ENCODE measurements at places on chromosomes 16 and 17. TPM values are rescaled to one million over a fixed set of nuclear protein-coding genes. Genes with fewer than 3 reads are reported as not detected.

DNA sequence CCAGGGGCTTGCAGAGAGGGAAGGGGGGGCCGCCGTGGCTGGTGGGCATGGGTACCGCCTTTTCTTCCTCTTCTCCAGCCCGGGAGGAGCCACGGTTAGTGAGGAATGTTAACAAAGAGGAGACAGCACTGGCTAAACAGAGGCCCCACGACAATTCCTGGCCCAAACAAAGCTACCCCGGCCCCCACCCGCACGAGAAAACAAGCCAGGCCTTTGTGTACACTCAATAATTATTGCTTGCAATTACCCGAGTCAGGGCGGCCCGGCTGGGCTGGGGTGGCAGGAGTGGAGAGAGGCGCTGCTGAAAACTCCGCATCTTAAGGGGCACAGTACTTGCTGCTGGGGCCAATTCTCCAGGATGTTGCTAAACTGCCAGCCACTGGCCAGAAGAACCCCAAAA is 56.4 kb downstream of the IRX5 start:
- no peak overlapping the region for H3K4me3 ChIP-seq
- H3K27ac ChIP-seq = no peak overlapping the region
- H3K36me3 ChIP-seq = no peaks in the 10 kb centered on the region
- H3K27me3 ChIP-seq = no peaks in the 10 kb centered on the region

Gene CPPED1
- total RNA-seq = 7.5 TPM

GRCh38 chr17:5179003-5179402 is 12.7 kb downstream of the ZNF594 start:
- H3K4me3 ChIP-seq = no peak overlapping the region
- H3K36me3 ChIP-seq = peaks cover 47% of the 10 kb centered on the region
- no peak for DNase-seq
- H3K4me1 ChIP-seq = no peaks in the 10 kb centered on the region
- no peak overlapping the region for H3K27ac ChIP-seq
- peaks cover 5% of the 10 kb centered on the region for H3K27me3 ChIP-seq

Gene WIPF2
- 9.2 TPM for total RNA-seq

- H3K27ac ChIP-seq = peak overlapping the region; percentile 26
- peak; percentile 96 for DNase-seq
- no peak overlapping the region for H3K4me3 ChIP-seq
- no peaks in the 10 kb centered on the region for H3K27me3 ChIP-seq
These were observed 4.3 kb downstream of the KAT2A start for GRCh38 chr17:42116705-42117396.

- no peak overlapping the region for H3K4me3 ChIP-seq
- H3K4me1 ChIP-seq = no peaks in the 10 kb centered on the region
- no peak for DNase-seq
- H3K27me3 ChIP-seq = no peaks in the 10 kb centered on the region
These were observed 183.1 kb downstream of the SALL1 start for GRCh38 chr16:50967827-50968612.

DNA sequence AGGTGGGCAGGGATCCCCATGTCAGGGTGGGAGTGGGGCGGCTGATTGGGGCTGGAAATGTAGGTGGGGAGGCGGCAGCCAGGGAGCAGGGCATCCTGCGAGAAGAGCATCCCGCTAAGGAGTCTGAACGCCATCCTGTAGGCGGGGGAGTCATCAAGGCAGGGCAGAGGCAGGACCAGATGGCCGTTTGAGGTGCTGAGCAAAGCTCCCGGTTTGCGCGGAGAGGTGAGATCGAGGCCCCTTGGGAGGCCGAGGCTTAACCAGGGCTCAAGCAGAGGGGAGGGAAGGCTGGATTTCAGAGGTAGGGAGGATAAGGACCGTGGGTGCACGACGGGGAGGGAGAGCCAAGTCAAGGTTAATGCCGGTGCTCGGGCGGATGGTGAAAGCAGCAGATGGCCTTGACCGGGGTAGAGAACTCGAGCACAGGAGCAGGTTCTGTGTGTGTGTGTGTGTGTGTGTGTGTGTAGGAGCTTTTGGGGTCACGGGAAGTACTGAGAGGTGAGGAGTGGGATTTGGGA is 472 bp upstream of the NME2 start:
- H3K27me3 ChIP-seq = no peaks in the 10 kb centered on the region
- peak overlapping the region; percentile 92 for H3K4me3 ChIP-seq
- peaks cover 53% of the 10 kb centered on the region for H3K36me3 ChIP-seq
- H3K4me1 ChIP-seq = peaks cover 4% of the 10 kb centered on the region
- DNase-seq = peak; percentile 50

GRCh38 chr16:67173808-67174705 is 3.7 kb downstream of the NOL3 start:
- H3K4me1 ChIP-seq = peaks cover 34% of the 10 kb centered on the region
- H3K36me3 ChIP-seq = no peaks in the 10 kb centered on the region
- peak overlapping the region; percentile 63 for H3K4me3 ChIP-seq
- H3K27ac ChIP-seq = no peak overlapping the region

Gene SLFN12
- total RNA-seq = 9.2 TPM

Gene ABHD15
- total RNA-seq = 2.5 TPM

DNA sequence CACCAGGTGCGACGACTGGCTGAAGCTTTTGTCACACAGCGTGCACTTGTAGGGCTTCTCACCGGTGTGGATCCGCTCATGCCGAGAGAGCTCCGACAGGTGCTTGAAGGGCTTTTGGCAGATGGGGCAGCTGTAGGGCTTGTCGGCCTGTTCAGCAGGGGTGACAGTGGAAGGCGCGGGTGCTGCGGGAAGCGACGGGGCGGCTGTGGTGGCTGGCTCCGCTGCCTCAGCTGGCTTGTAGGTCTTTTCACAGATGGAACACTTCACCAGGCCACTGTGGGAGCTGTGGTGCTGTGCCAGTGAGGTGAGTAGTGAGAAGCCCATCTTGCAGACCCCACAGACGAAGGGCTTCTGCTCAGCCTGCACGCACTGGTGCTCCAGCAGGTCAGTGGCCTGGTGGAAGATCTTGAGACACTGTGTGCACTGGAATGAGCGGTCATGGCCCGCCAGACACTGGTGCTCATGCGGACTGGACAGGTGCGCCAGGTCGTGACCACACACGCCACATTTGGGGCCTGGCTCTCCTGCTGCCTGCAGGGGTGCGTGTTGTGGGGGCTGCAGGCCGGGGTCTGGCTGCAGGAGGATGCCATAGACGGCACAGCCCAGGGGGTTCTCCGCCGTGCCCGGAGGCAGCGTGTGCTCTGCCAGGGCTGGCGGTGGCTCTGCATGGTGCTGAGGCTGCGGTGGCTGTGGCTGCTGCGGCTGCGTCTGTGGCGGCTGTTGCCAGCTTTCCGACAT is 2.8 kb downstream of the ZNF319 start:
- no peak overlapping the region for H3K27ac ChIP-seq
- no peak overlapping the region for H3K4me3 ChIP-seq
- H3K4me1 ChIP-seq = peaks cover 8% of the 10 kb centered on the region

Gene SLC22A31
- 13.8 TPM for total RNA-seq

Gene PRSS36
- 1.3 TPM for total RNA-seq

GRCh38 chr16:30429418-30429677 is 482 bp downstream of the DCTPP1 start:
- H3K36me3 ChIP-seq = peaks cover 7% of the 10 kb centered on the region
- H3K4me3 ChIP-seq = peak overlapping the region; percentile 67
- no peak overlapping the region for H3K27ac ChIP-seq
- DNase-seq = peak; percentile 75

GRCh38 chr17:41176744-41177387 is 1.2 kb downstream of the KRTAP4-2 start:
- no peaks in the 10 kb centered on the region for H3K4me1 ChIP-seq
- no peak for DNase-seq
- H3K27me3 ChIP-seq = no peaks in the 10 kb centered on the region
- H3K4me3 ChIP-seq = no peak overlapping the region
- H3K27ac ChIP-seq = no peak overlapping the region

DNA sequence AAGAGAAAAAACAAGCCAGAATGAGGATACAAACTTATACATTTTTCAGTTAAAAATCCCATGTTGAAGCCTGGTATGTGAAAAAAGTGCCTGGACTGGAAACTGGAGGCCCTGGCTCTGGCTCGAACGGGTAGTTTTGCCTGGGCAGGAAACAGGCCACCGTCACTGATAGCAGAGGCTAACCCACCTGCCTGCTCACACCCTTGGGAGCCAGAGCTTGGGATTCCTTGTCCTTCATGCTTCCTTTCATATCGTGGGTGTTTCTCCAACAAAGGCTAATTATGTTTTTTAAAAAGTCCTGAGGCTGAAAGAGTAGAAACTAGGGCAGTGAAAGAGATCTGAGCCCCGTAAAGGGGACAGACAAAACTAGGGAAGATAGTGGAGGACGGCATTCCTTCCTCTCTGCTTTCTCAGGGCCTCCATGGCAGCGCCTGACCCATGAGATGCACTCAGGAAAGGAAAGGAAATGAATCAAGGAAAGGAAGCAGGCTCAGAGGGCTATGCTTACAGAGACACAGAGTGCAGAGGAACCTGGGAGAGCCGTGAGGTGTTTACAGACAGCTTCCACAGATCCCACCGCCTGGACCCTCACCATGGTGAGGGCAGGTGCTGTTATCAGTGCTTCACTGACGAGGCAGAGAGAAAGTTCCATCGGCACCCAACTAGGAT is 138.1 kb downstream of the PARN start:
- DNase-seq = no peak
- H3K4me3 ChIP-seq = no peak overlapping the region
- no peaks in the 10 kb centered on the region for H3K36me3 ChIP-seq

Gene SGCA
- total RNA-seq = not detected

DNA sequence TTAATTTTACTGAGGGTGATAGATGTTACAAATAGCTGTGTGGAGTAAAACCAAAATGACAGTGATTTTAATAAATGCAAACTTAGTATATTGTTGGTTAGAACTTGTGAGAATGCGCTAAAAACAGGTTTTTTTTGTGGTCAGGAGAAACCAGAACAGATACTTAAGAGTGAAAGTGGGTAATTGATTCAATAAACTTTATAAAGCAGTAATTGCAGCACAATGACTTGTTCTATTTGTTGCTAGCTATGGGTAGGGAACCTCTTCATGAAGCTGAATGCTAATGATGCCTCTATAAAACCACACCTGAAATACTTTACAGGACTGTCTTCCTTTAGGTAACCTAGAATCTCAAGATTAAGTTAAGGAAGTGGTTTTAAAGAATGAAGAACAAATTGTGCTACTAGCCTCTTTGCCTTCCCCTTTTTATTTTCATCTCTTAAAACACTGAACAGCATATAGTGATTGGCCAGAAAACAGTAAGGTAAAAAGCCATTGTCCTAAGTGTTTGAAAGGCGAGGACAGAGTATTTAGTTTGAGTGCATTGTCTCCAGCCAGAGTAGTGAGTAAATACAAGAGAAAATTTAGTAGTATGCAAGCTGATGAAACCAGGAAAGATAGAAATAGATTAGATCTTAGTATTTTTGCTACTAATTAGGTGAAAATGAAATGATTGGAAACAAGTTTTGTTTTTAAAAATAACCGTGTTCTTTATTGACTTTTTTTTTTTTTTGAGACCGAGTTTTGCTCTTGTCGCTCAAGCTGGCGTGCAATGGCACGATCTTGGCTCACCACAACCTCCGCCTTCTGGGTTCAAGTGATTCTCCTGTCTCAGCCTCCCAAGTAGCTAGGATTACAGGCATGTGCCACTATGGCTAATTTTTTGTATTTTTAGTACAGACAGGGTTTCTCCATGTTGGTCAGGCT is 6.0 kb downstream of the GGNBP2 start:
- H3K4me1 ChIP-seq = peaks cover 19% of the 10 kb centered on the region
- no peak overlapping the region for H3K27ac ChIP-seq
- H3K27me3 ChIP-seq = no peaks in the 10 kb centered on the region
- no peak overlapping the region for H3K4me3 ChIP-seq

Gene HASPIN
- total RNA-seq = 34.0 TPM

DNA sequence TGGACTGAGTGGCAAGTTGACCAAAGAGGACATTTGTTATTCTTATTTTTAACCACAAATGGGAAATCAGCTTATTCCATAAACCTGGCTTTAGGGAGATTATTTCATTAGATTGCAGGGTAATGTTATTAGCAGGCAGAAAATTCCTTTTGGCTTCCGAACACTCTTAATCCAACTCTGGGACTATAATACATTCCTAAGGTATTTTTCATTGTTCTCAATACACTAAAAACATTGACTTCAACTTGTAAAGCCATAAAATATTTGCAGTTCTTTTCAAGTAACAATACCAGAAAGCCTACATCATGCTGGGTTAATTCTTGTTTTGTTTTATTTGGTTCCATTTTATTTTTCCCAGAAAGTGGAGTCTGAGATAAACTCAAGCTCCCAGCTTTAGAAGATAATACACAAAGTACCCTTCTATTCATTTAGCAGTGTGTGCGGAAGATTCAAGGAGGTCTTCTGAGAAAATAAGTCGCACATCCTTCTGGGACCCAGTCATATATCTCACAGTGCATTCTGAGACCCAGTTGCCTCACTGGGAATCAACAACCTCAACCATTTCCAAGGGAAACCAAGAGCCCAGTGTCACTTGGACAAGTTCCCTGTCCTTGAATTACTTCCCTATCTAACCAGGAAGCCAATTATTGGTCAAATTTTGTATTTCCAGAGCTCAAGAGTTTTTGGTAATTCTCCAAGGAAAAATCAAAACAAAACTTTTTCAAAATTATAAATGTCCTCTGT is 389.6 kb upstream of the DYNLRB2 start:
- no peak for DNase-seq
- H3K4me1 ChIP-seq = no peaks in the 10 kb centered on the region
- H3K4me3 ChIP-seq = no peak overlapping the region
- H3K36me3 ChIP-seq = no peaks in the 10 kb centered on the region

GRCh38 chr17:44581868-44582267 is 24.6 kb downstream of the FZD2 start:
- no peak overlapping the region for H3K27ac ChIP-seq
- peak; percentile 61 for DNase-seq

GRCh38 chr17:76088041-76088867 is 9.3 kb downstream of the ZACN start:
- H3K4me1 ChIP-seq = no peaks in the 10 kb centered on the region
- H3K36me3 ChIP-seq = peaks cover 5% of the 10 kb centered on the region
- H3K27me3 ChIP-seq = no peaks in the 10 kb centered on the region
- DNase-seq = peak; percentile 73

DNA sequence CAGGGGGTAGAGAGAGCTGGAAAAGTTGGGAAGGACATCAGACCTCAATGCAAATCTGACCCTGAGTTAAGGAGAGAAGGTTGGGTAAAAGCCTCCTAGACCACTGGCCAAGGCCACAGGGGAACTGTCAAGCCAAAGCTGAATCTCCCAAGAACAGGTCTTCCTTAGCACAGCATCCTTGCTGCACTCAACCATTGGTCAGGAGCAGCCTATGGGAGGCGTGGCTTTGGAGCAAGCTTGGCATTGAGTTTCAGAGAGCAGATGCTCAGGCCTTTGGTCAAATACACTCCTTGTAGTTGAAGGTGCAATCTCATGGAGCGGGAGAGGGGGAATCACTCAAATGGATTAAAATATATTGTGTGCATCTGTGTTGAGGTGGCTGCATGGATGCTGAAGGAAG is 21.8 kb downstream of the SOX9 start:
- H3K27me3 ChIP-seq = no peaks in the 10 kb centered on the region
- DNase-seq = no peak
- no peak overlapping the region for H3K27ac ChIP-seq
- no peaks in the 10 kb centered on the region for H3K36me3 ChIP-seq
- H3K4me1 ChIP-seq = 0 out of 2 replicates have a peak, but pooled peaks cover 9% of the 10 kb centered on the region

DNA sequence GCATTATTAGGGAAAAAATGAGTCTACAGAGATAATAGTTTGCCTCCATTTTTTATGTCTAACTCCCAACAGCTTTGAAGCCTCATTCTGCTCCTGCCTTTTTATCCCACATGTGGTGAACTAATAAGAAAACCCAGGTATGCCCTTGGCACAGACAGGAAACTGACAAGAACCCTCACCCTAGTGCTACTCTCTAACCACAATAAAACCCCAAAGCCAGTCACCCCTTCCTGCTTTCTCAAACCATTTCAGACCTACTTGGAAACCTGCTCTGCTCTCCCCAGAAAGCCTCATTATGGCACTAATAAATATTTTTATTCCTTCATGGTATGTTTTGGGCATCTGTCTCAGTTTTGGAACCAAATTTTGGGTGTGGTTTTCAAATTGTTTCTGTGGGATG is 3.9 kb upstream of the MARVELD3 start:
- no peak overlapping the region for H3K4me3 ChIP-seq
- no peaks in the 10 kb centered on the region for H3K27me3 ChIP-seq
- H3K36me3 ChIP-seq = 0 out of 2 replicates have a peak, but pooled peaks cover 3% of the 10 kb centered on the region
- no peak overlapping the region for H3K27ac ChIP-seq
